ENCODE measurements at places on chromosomes 2 and 18.

GRCh38 chr2:96120991-96121390 is 4.6 kb upstream of the ADRA2B start:
- DNase-seq = no peak

GRCh38 chr2:42618972-42619371 is 50.5 kb downstream of the MTA3 start:
- no peak for DNase-seq

- DNase-seq = no peak
These were observed 37.4 kb downstream of the SCTR start for GRCh38 chr2:119486886-119487285.

- DNase-seq = no peak
These were observed 76.9 kb downstream of the NRXN1 start for GRCh38 chr2:50955081-50955480.

GRCh38 chr18:49321271-49321670 is 139.2 kb downstream of the DYM start:
- no peak for DNase-seq

GRCh38 chr18:78736015-78736690 is 243.5 kb upstream of the SALL3 start:
- no peak for DNase-seq

DNA sequence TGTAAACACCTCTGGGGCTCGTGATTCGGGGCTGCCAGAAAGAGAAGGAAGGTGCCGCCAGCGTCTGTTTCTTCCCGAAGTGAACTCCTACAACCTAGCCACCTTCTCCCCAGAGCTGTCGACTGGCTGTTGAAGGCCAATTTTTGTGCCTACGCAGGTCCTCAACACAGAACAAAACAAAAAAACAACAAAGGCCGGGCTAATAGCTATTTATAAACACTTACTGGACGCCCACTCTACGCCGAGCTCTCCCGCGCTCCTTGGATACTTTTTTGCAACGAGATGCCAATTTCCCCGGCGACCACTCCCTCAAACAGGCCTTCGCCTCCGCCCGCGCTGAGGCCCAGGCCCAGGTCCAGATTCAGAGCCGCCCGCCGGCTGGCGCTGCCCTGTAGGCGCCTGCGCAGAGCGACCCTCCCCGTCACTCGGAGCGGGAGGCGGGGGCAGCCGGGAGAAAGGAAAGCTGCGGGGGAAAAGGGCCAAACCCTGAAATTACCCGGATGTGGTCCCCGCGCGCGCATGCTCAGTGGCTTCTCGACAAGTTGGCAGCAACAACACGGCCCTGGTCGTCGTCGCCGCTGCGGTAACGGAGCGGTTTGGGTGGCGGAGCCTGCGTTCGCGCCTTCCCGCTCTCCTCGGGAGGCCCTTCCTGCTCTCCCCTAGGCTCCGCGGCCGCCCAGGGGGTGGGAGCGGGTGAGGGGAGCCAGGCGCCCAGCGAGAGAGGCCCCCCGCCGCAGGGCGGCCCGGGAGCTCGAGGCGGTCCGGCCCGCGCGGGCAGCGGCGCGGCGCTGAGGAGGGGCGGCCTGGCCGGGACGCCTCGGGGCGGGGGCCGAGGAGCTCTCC is at the start of gene SMAD4:
TSS of gene SMAD4 (plus strand) at position 520 of the 843 bp plus-strand sequence. CDS start 16,834 bp downstream, outside the sequence.
- peak; percentile 99 for DNase-seq

- no peak for DNase-seq
These were observed 149.3 kb downstream of the TTC32 start for GRCh38 chr2:19752500-19752899.

GRCh38 chr2:105379741-105380186 is 19.1 kb downstream of the FHL2 start:
- DNase-seq = no peak

DNA sequence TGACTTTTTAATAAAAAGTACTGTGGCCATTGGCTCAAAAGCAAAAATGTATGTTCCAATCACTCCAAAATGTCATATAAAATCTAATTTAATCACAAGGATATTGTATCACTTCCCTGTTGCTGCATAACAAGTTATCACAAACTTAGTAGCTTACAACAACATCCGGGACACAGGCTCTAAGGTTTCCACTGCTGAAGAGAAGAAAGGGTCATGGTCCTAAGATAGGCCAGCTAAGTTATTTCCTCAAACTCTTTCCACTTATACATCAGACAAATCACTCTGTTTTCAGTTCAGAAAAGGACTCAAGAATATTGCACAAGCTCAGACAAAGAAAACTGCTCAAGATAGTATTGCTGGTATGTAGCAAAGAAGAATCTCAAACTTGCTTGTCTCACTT is 78.5 kb upstream of the SULT1C3 start:
- DNase-seq = no peak

- DNase-seq = no peak
These were observed 3.0 kb upstream of the ASB1 start for GRCh38 chr2:238423561-238424312.

DNA sequence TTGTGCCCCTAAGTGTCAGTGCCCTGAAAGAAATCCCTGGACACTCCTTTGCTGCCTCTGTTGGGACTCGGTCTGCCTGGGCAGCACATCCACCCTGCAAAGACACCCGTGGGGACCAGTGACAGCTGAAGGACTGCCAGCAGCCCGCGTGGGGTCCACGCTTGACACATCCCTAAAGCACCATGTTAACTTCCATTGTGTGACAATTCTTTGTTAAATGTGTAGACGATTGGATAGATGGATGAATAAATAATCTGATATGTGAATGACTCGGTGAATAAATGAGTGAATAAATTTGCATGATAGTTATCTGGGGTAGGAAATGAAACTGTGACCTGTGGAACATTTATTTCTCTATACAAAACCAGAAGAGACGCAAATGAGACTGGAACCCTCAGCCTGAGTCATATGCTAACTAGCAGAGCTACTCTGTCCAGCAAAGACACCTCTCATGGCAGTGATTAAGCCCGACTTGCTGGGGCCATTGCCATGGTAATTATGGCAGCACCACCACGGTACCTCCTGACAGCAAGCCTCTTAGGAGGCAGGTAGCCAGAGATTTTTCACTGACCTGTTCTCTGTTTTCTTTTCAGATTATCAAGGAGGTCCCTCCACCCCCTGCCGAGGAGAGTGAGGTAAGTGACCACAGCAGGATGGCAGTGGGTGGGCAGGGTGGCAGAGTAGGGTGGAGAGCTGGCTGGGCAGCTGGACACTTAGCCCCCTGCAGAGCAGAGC is 156.8 kb downstream of the ANTXR1 start:
- DNase-seq = no peak

DNA sequence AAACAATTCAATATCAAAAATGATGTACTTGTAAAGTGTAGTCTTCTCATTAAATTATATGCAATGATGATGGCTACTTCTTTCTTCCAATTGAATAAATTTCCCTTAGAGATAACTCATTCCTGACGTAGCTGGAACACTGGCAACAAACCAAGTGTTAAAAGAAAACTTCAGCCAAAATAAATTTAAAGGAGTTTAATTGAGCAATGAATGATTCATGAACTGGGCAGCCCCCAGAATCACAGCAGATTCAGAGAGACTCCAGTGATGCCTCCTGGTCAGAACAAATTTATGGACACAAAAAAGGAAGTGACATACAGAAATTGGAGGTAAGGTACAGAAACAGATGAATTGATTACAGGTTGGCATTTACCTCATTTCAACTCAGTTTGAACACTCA is 276.5 kb downstream of the DSC3 start:
- DNase-seq = no peak

DNA sequence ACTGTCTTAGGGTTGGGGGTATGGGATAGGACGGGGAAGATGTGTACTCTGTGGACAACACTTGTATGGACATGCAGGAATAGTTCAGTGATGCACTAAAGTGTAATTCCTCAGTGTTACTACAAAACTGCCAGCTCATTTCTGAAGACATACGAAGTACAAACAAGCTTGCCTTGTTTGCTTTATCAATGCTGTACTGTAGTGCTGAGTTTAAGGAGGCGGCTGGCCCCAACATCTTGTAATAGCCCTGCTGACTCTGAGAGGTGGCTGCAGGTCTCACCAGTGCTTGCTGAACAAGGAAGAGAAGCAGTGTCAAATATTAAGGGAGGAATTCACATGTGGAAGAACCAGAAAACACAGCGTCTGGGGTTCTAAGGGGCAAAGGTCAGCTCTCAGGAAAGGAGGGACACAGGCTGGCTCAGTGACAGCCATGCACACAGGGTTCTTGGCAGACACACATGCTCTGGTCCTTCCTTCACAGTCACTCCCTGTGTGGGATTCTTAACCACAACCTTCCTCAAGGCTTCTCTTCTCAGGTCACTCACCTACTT is 39.8 kb upstream of the EVA1A start:
- no peak for DNase-seq

DNA sequence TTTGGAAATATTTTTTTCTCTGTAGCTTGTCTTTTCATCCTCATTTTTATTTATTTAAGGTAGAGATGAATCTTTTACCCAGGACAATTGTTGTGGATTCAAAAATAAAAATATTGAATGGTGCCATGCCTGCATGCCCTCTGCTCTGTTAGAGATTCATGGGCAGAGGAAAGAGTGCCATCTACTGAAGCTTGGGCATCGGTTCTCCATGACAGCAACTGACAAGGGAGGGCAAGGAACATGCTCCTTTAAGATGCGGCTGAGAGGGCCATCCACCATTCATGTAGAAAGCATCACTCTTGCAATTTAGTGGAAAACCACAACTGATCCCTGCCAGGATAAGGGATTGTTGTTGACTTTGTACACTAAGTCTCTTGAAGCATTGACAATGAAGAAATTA is 79.9 kb downstream of the PARD3B start:
- no peak for DNase-seq

DNA sequence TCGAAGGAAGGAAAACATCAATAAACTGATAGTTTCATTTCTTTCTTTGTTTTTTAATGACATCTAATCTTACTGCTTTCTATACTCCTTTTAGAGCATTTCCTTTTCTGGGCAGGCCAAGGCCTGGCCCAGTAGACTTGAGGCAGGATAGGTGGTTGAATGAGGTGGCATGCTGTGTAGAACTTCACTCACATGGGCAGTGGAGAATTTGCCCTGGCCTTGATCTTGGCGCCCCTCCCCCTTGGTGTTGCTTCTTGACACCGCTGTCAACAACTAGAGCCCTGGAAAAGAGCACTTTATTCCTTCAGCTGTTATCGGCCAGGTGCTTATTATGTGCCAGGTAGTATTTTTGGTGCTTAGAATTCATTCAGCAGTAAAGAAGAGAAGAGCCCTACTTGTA is 37.4 kb downstream of the XRCC5 start:
- DNase-seq = no peak

- peak; percentile 94 for DNase-seq
These were observed at the start of gene REV1 for GRCh38 chr2:99489761-99490622. Gene REV1, minus strand, starts transcription at chr2:99490017. Its CDS starts 25,042 bp downstream, at chr2:99464975.

- no peak for DNase-seq
These were observed 432.6 kb upstream of the MMADHC start for GRCh38 chr2:150020221-150020620.

- DNase-seq = no peak
These were observed 50.5 kb upstream of the TUBA3D start for GRCh38 chr2:131425231-131425941.

DNA sequence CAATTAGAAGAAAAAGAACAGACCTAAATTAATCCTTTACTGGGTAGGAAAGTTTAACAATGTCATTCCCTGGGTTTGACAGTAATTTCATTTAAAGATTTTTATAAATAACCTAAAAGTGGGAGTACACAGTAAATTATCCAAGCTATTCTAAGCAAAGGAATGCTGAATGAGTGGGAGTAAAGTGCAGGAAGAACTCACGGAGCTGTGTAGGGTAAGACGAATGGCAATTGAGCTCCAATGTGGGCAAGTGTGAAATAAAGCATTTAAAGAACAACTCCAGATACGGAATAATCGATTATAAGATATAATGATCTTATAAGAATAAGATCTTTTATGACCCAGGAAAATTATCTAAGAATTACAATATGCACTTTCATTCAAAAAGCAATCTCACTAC is 93.2 kb downstream of the LRRTM4 start:
- DNase-seq = no peak

- DNase-seq = no peak
These were observed 152.6 kb downstream of the RTN4 start for GRCh38 chr2:54897420-54898310.

DNA sequence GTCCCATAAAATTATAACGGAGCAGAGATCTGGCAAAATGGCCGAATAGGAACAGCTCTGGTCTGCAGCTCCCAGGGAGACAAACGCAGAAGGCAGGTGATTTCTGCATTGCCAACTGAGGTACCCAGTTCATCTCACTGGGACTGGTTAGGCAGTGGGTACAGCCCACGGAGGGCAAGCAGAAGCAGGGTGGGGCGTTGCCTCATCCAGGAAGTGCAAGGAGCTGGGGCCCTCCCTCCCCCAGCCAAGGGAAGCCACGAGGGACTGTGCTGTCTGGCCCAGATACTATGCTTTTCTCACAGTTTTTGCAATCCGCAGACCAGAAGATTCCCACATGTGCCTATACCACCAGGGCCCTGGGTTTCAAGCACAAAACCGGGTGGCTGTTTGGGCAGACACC is 22.8 kb downstream of the ICA1L start:
- peak; percentile 5 for DNase-seq

GRCh38 chr18:22773944-22774343 is 159.2 kb upstream of the RBBP8 start:
- no peak for DNase-seq

DNA sequence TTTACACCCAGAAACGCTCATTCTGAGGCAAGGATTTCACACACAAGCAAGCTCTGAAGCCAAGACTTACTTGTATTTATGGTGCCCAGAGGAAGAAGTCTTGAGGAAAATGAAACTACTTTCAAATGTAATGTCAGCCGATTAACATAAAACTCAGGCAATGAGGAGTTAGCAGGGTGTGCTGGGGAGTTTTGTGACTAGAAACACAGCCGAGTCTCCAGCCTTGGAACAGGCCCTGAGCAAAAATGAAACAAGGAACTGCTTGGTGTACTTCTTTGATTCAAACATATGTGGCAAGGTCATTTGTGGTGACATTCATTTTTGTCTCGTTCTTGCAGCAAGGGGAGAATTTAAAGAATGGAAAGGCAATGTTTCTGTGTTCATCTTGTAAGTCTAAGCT is 4.5 kb downstream of the DYTN start:
- DNase-seq = no peak

GRCh38 chr2:155372969-155373368 is 674.5 kb downstream of the KCNJ3 start:
- DNase-seq = no peak

DNA sequence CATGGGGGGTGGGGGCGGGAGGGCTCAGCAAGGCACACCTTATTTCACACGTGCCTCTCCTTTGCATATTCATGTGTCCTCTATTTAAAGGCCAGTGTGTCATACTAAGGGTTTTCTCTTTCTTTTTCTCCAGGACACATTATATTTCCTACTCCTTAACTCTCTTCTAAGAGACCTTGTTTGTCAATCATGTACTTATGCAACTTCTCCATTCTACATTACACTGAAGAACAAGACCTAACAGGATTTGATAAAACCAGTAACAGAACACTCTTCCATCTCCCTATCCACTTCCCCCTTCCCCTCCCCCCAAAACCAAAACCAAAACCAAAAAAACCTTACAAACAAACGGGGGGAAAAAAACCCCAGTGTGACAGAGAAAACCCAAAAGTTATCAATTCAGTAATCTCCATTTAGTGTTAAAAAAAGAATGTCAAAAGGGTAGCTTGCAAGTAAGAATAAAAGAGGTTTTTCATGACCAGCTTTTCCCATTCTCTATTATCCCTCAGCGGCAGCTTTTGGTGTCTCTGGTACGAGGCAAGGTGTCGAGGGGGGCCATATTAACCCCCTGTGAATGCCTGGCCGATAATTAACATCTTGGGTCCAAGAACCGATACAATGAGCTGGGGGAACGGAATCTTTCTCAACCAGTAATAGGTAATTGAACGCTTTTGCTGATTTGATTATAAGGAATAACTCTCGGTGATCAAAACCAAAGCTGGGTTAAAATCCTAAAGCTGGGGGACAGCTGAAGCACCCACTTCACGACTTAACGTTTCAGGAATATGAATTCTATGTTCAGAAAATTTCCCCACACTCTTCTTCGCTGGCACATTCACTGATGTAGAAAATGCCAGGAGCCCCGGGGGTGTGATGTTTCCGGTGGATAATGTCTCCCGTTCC is 191.0 kb upstream of the TCF4 start:
- DNase-seq = no peak

Measured in CD4-positive, alpha-beta T cell (primary cell).